ENCODE measurements at places on chromosomes 16 and 17.

DNA sequence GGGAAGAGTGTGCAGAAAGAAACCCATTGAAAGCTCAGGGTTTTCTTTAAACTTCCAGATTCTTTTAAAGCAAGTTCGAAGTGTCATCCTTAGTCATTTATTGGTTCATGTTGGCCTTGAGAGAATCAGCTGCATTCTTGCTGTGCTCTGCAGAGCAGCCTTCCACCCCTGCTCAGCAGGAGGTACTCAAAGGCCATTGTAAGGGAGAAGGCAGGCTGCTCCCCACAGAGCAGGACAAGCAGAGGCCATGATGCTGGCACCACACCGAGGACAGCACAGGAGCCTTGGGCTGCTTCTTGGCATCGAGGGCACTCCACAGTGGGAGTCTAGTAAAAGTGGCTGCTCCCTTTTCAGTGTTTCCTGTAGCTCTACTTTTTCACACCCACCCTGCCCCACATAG, 29.6 kb downstream of the NMT1 start:
- no peak for DNase-seq

GRCh38 chr17:2545393-2545792, 33.7 kb upstream of the METTL16 start:
- DNase-seq = no peak

- DNase-seq = no peak
Observed at GRCh38 chr16:87161822-87162676, 155.1 kb downstream of the C16orf95 start.

- no peak for DNase-seq
Observed at GRCh38 chr16:84141143-84141670, 3.8 kb downstream of the HSDL1 start.

GRCh38 chr17:80892019-80892855, 99.4 kb upstream of the CHMP6 start:
- peak; percentile 56 for DNase-seq

DNA sequence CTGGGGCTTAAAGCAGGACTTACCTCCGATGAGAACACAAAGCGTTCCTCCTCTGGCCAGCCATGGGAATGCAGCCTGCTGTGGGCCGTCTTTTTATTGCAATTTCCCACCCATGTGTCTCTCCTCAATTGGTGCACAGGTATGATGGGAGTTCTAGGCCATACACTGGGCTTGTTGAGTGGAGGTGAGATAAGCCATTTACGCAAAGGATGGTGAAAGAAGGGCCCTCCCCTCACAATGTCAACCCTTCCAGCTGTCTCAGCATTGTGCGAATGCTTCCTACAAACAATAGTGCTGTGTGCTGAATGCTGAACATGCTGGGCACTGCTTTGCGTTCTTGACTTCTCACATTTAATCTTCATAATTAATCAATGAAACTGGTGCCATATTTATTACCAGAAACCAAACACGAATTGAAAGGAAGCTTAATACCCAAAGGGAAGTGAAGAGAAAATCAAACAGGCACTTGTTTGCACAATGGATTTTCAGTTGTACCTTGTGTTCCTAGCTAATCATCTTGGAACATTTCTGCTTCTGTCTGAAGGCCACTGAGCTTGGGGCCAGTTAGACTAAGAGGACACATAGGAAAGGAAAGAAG, at the start of gene GP2:
Gene GP2, minus strand, starts transcription at position 70 of the 598 bp plus-strand sequence. CDS start 1,082 bp downstream, outside the sequence.
- no peak for DNase-seq

DNA sequence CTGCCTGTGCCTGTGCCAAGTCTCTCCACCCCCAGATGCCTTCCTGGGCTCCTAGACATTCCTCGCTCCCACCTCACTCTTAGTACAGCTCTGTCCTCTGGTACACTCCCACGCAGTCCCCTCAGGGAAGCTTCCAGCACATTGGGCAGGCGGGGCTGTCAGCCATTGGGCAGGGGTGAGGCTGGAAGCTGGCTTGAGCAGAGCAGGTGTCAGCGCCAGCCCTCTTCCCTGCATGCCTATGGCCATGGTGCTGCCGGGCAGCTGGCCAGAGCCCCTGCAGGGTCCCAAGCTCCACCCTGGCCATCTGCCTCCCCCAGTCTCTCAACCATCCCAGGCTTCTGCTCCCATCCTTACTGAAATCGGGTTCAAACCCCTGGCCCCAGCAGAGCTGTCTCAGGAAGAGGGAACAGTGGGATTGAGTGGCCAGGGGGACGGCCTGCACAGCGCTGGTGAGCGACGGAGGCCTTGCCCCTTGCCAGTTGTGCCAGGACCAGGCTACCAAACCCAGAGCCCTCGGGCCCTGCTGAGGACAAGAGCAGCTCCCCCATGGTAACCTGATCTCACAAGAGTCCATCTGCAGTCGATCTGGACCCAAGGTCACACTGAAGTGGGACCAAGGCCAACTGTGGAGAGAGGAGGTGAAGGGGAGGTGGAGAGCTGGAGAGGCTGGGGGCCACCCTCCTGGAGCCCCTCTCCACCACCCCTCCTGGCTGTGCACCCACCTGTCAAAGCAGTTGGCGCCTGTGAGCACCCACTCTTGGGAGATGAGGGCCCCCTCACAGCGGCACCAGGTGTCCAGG, 2.4 kb upstream of the B9D1 start:
- DNase-seq = no peak

GRCh38 chr16:77807-78443, at the start of gene MPG:
Gene MPG, plus strand, starts transcription at chr16:78225. Its CDS starts 85 bp downstream, at chr16:78310.
- peak; percentile 76 for DNase-seq
